ENCODE measurements at places on chromosomes 7 and 10.

- DNase-seq = no peak
These were observed 10.3 kb upstream of the CPA5 start for GRCh38 chr7:130334274-130334673.

GRCh38 chr10:121662945-121663917, 65.0 kb upstream of the FGFR2 start:
- DNase-seq = no peak

DNA sequence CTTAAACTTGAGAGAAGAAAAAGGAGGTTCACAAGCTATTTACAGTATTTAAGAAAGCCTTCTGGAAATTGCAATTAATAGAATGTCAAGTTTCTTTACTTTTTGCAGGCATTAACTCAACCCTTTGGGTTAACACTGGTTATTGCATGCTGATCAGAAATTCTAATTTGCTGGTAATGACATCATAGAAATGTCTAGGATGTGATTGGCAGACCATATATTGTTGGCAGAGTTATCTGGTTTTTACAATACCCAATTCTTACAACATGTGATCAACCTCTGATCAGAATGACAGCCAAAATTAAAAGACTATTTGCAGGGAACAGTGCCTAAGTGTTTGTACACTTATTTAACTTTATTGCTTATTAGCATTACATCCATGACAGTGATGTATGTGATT, 1.6 kb upstream of the CASD1 start:
- no peak for DNase-seq

DNA sequence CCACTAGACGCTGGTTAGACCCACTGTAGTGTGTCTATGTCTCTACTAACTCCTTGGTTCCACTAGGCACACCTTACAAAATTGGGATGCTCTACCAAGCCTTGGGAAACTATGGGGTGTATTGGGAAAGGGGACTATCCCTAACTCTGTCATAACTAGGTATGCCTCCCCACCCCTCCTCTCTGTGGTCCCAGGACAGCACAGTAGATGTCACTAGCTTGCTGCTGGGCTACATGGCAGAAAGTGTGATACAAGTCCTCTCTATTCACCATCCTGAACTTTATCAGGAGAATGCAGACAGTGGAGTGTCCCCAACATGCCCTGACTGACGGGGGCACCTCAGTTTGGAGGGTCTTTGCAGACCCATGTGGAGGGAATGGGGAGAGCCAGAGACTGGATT, 30.3 kb upstream of the TMEM273 start:
- DNase-seq = no peak

DNA sequence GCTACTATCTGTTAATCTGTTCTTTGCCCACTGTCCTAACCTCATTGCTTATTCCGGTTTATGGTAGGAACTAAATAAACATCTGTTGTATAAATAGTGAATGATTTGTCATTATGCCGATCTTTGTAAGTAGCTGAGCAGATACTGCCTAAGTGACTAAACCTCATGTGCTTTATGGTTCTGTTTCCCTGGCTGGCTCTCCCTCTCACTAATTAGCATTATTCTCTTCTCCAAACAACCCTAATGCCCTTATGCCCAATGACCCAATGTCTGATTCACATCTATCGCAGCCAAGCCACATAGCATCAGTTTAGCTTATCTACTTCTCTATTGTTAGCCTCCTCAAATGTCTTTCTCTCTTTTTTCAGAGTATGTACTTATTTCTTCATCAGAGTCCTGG, 462.3 kb upstream of the POT1 start:
- DNase-seq = no peak

GRCh38 chr10:51377932-51378599, 303.8 kb downstream of the PRKG1 start:
- DNase-seq = no peak

- no peak for DNase-seq
These were observed 22.7 kb downstream of the LUC7L2 start for GRCh38 chr7:139382439-139382838.

DNA sequence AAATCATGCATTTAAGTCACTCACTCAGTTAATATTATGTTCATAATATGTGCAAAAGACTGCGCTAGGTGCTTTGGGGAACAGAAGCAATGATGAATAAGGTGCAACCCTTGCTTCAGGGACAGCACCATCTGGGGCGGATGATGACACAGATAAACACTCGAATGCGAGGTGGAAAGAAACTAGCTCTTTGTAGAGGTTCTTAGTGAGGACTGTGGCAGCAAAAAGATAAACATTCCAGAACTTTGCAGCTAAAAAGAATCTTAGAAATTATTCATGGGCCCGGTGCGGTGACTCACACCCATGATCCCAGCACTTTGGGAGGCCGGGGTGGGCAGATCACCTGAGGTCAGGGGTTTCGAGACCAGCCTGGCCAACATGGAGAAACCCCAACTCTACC, 29.8 kb upstream of the CHST15 start:
- DNase-seq = no peak

DNA sequence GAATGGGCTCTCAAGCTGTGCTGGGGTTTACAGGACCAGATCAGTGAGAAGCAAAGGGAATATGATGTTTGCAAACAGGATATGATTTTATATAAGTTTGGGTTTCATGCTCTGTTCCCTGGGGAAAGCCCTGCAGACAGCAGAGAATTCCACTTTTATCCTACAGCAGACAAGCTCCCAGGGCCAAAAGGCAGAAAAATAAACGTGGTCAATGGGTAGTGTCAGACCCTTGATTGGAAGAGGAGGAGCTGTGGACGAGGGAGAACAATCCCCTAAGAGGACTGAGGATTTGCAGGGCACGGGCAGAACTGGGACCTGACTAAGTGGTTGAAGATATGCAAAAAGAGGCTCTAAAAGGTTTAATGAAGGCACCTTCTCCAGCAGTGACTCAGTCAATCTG, 275.3 kb downstream of the HDAC9 start:
- no peak for DNase-seq

DNA sequence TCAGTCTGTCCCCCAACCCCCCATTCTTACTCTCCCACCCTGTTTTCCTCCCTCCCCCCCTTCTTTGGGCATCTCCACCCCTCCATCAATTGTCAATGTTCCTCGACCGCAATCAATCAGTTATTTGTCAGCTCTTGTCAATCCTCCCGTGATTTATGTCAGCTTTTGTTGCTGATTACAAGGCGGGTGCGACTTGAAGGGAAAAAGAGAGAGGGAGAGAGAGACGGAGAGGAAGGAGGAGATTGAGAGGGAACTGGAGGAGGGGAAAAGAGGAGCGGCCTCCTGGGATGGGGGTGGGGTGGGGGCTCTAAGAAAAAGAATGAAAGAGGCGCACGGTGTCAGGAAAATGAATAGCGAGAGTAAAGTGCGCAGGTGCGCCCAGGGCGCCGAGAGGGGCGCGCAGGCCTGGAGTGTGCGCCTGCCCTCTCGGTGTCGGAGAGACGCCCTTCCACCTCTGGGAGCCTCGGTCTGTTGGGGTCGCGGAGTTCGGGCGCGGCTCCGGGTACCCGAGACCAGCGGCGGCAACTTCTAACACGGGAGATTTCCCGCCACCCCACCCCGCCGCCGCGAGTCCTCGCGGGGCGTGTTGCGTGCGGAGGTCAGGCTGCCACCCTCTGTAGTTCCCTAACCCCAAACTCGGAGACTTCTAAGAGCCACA, 1.1 kb upstream of the ZNF503 start:
- DNase-seq = no peak

GRCh38 chr7:7122033-7122478, 60.3 kb upstream of the C1GALT1 start:
- DNase-seq = no peak

DNA sequence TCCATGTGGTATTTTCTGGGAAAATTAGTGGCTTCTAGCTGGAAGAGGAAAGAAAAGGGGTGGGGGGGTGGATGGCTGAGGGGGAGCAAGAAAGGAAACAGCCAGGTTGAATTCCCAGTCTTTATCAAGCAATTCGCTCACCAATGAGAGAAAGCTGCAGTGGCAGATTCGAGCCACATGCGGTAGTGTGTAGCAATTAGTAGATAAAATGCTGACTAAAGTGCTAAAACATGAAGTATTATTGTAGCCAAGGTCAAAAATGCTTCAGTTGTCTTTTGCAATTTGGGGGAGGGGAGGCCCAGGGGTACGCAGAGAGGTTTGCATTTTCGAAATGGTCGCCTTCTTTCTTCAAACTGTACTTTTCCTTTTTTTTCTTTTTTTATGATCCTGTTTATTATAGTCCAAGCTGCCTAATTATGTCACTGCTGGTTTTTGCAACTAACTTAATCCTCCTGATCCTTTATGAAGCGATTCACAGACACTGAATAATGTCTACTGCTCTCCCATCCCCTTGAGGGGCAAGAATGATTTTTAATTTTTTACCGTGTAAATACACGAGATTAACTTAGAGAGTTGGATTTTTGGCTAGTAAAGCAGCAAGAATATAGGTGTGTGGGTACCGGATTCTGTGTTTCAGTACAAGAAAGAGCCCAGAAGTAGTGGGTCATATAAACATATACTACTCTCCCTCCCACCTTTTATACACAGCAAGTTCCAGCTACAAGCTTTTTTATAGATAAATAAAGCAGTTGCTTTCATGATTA, 3.6 kb upstream of the ARID5B start:
- no peak for DNase-seq

DNA sequence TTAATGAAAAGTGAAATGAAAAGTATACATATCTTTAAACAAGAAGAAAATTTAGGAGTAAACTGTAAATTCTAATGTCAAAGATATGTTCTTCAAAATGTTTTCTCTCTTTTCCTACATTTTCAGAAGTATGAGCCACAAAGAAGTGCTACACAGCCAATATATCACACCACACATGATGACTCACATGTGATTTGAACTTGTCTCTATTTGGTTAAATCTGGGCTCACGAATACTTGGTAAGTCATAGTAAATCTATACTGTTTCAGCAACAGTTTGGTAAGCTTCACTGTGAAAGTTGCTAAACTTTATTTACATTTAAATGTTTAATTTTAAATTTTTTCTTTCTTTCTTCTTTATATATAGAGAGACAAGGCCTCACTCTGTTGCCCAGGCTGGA, 380.6 kb upstream of the IGFBP3 start:
- DNase-seq = no peak

DNA sequence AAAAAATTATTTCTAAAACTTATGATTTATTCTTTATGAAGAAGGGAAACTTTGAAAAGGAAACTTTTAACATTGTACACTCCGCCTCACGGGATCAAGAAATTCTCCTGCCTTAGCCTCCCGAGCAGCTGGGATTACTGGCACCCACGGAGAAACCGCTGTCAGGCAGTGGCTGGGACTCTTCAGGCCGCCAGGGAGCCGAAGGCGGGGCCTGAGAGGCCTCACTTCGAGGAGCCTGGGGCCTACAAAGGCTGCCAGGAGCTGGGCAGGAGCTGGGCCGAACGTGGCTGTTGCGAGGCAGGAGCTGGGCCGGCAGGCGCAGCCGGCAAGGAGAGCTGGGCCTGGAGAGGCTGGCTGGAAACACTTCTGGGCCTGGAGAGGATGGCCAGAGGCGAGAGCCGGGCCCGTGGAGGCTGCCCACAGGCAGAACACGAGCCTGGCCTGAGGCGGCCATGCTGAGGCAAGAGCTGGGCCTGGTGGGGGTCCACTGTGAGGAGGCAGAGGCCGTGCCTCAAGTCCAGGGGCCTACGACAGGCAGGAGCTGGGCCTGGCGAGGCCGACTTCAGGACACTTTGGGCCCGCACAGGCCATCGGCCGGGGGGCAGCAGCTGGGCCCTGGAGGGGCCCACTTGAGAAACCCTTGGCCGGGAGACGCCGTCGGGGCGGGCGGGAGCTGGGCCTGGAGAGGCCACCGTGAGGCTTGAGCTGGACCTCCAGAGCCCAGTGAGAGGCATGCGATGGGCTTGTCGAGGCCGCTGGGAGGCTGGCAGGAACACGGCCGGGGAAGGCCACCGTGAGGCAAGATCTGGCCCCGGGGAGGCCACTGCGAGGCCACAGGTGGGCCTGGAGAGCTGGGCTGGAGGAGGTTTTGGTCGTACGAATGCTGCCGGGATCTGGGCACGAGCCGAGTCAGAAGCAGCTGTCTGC, 23.7 kb downstream of the MDH2 start:
- DNase-seq = no peak

- no peak for DNase-seq
These were observed 23.5 kb downstream of the POLL start for GRCh38 chr10:101564490-101564991.

- DNase-seq = no peak
These were observed 53.1 kb downstream of the CPED1 start for GRCh38 chr7:121041516-121042148.

GRCh38 chr7:135166338-135166990, 4.0 kb downstream of the CYREN start:
- DNase-seq = no peak

DNA sequence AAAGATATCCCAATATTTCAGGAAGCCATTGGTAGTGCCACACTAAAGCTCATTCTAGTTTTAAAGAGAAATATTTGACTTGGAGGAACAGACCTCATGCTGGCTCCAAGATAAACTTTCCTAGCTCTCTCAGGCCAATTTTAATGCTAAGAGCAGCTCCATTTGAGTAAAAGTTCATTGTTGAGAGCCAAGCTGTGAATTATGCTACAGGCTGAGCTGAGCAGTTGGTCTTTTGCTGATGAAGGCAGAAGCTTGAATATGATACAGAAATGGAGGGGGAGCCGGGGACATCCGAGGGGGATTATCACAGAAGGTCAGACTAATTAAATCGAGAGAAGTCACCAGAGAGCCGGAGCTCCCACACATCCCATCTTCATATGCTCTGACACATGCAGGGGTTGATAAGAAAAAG, 175.7 kb upstream of the AUTS2 start:
- no peak for DNase-seq

DNA sequence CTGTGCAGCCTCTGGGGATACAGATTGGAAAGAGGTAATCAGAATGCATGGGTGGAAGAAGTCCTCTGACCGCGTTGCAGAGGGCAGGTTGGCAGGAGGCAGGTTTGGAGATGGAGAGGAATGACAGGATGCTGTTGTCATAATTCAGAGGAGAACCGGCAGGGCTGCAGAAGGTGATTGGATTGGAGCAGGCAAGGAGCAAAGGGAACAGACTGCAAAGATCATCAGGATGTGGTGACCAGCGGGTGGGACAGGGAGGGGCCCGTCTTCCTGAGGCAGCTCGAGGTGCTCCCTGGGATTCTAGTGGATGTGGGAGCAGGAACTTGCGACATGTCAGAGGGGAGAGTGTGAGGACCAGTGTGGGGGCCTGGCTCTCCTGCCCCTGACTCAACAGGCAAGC, 78.5 kb upstream of the PPIF start:
- DNase-seq = no peak

DNA sequence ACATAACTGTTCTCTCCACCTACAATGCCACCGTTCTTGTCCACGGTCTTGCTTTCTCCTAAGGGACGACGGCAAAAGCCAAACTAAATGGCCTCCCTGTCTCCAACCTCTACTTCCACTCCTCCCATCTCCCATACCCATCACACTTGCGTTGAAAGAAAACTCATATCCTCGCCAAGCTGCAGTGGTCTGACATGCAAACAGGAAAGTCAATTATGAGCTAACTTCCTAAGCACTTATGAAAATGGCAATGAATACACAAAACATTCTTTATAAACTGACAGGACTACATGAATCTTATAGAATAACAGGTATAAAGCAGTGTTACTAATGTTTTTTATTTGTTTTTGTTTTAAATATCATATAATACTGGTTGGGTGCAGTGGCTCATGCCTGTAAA, 46.4 kb downstream of the TYW1B start:
- DNase-seq = no peak

GRCh38 chr10:128086003-128086863, 40.0 kb downstream of the MKI67 start:
- no peak for DNase-seq
